ENCODE measurements at places on chromosomes 12 and 14.

- DNase-seq: no peak
Observed at GRCh38 chr12:132352896-132353800, 23.8 kb upstream of the GALNT9 start.

- no peak for DNase-seq
Observed at GRCh38 chr14:49942090-49942489, 49.2 kb downstream of the ARF6 start.

- no peak for DNase-seq
Observed at GRCh38 chr12:90076851-90077319, 368.2 kb upstream of the ATP2B1 start.

- no peak for DNase-seq
Observed at GRCh38 chr12:617304-617915, 45.8 kb downstream of the NINJ2 start.

DNA sequence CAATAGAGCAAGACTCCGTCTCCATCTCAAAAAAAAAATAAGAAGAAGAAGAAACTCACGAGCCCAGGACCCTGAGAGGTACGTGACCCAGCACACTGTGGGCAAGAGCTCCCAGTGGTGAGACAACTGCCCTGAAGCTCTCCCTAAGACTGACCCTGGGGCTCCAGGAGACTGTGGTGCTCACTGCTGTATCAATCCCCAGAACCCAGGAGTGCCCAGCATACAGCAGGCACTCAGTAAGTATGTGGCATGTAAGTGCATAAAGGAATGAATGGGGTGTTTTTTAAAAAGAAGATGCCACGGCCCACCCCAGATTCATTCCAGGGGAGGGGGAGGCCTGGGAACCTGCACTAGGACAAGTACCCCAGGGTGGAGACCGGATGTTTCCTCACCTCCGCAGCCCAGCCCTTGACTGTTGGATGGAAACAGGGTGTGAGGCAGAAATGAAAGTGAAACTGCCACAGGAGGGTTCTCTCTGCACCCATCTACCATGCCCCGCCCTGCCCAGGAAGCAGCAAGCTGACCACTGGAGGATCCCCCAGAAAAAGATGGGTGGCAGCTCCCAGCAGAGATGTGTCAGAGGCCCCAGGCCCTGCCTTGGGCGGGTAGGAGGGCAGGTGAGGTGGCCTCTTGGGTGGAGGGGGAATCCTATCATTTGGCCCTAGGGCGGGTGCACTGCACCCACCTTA, 12.2 kb downstream of the ITPK1 start:
- DNase-seq: peak; percentile 45

GRCh38 chr12:81957631-81958030, 198.5 kb upstream of the PPFIA2 start:
- DNase-seq: no peak

DNA sequence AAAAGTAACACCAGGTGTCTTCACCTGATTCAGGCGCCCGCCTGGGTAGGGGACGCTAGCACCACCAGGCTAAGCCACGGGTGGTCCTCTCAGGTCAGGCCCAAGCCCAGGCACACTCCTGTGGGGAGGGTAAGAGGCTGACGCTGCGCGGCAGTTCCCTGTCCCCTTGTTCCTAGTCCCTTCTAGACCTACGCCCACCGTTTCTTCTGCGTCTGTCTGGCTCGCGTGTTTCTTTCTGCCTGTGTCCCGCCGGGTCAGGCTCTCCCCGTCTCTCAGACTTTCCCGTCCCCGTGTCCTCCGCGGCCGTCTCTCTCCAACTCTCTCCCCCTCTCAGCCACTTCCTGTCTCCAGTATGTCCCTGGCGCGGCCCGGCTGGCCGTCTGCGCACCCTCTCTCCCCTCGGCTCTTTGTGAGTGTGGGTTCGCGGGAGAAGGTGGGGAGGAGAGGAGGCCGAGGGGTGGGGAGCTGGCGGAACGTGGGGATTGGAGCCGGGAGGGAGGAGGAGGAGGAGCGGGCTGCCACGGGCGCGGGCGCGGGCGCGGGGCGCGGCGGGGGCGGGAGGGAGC, 3.1 kb upstream of the TNS2 start:
- peak; percentile 53 for DNase-seq

GRCh38 chr12:57135527-57136326, 7.4 kb downstream of the LRP1 start:
- no peak for DNase-seq

DNA sequence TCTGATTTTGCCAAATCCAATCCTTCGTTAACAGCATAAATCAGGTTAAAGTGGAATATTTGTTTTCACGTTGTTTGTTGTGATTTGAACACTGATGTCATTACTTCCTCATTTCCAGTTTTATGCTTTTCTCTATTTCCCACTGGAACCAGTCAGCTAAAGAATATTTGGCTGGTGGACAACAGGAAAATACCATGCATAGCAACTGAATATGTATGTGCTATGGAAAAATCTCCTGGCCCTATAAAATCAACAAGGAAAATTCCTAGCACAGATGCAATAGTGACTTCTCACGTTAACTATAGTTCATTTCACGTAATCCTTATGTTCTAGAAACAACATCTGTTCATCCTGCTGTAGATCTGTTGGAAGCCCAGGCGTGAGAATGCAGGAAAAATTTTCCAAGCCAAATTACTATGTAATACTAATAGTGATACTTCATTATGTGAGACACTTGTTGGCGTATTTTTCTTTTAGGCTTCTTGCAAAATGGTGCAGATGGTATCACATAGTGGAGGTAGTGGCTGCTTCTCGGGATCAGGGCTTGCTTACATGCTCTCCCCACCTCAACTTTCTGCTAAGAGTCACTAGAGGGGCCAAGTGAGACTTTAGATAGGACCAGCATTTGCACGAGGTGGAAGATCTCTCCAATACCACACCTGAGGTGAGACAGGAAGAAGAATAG, 86.3 kb upstream of the USP44 start:
- no peak for DNase-seq

DNA sequence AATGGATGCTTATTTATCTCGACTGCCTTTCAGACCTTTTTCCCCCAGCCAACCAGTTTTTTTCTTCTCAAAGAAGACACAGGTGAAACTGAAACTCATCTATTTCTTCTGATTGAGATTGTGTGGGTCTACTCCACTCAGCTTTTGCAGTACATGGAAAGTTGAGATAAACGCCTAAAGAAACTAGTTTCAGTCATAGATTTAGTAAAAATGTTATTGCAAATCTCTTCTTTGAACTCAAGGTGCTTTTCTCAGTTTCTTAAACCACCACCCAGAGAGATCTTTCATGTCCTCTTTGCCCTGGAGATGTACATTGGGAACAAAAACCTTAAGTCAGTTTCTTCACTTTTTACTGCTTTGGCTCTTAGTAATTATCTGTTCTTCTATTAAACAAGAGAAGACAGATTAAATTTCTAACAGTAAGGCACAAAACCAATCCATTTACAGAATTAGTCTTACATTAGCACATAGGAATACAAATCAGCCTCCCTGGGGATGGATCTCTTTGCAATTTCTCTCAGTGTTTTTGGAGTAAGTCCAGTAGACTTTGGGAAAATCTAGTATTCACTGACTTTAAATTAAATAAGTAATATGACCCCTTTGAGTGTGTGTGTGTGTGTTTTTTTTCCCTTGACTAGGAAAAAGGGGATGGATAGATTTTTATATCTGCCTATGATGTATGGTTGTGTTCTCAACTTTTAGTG, 11.6 kb downstream of the FBXW8 start:
- DNase-seq: no peak

DNA sequence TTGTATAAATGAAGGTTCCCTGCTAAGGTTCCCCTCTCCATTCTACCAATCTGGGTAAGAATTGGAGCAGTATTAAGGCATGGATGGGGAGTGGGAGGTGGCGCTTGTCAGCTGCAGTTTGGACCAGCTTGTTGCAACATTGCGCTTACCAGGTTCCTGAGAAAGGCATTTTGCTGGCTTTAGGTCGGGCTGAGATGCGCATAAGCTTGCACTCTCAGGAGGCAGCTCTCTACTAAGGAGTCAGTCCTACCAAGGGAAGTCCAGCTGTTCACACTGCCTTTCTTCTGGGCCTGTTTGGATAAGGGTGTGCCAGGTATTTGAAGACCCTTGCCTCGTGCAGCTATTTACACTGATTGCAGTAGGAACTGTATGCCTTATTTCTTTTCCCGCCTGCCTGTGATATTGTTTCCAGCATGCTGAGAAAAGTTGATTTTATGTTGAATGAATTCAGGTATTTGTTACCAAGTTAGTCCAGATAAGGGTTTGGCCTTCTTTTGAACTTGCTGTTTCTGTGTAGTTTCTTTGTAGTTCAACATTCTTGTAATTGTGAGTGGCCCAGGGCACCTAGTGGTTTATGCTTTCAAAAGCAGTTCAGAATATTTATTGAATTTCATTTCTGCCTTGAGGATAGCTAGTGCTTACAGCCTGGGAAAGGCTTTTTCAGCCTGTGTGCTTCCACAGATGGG, 2.6 kb downstream of the MLEC start:
- no peak for DNase-seq

DNA sequence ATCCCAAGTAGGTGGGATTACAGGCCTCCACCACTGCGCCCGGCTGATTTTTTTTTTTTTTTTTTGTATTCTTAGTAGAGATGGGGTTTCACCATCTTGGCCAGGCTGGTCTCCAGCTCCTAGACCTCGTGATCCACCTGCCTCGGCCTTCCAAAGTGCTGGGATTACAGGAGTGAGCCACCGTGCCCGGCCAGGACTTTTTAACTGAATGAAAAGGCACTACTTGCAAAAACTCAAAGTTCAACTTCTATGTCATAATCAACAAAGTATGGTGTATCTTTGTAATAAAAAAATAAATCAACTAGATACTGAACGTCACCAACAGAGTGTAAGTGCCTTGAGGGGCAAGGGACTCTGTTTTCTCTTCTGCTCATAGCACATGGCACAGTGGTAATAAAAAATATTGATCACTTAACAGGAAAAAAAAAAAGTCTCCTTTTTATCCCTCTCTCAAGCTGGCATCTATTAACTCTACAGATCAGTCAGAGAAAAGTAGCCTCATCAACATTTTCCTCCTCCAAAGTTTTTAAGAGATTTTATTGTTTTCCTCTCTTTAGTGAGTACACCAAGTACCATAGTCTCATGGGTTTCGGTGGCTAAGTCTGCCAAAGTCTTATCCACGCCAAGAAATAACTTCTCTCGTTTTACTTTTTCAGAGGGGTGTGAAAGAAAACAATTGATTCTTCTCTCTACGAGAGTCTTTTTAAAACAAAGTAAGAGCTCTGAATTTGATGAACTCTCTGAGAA, 10.6 kb upstream of the FOXN3 start:
- no peak for DNase-seq

- no peak for DNase-seq
Observed at GRCh38 chr14:93317210-93317874, 15.5 kb downstream of the BTBD7 start.

DNA sequence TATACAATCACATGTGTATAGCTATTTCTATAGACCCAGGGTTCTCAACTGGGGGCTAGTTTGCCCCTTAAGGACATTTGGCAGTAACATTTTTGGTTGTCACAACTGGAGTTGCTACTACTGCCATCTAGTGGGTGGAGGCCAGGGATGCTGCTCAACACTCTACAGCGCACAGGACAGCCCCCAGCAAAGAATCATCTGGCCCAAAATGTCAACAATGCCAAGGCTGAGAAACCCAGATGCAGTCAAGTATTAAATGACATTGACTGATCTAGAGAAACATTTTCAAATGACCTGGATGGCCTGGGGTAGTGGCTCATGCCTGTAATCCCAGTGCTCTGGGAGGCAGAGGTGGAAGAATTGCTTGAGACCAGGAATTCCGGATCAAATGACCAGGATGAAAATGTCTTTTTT, 5.8 kb downstream of the WSB2 start:
- DNase-seq: peak; percentile 19

GRCh38 chr12:84056-84455, 17.5 kb downstream of the IQSEC3 start:
- DNase-seq: no peak

DNA sequence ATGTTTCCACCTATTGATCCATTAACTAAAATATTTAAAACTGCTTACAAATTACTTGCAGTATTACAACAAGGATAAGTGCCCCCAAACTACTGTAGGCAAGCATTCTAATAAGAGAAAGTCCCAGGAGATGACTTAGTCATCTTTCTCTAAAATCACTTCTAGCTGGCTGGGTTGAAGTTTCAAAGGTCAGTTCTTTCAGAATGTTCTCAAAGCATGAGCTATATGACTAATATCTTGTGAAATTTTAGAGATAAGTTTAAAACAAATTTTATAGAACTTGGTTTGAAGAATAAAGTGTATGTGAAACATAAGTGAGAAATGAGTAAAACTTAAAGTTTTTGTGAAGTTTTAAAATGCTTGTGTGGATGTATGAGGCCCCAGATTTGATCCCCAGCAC, 24.3 kb upstream of the OR6J1 start:
- DNase-seq: no peak

DNA sequence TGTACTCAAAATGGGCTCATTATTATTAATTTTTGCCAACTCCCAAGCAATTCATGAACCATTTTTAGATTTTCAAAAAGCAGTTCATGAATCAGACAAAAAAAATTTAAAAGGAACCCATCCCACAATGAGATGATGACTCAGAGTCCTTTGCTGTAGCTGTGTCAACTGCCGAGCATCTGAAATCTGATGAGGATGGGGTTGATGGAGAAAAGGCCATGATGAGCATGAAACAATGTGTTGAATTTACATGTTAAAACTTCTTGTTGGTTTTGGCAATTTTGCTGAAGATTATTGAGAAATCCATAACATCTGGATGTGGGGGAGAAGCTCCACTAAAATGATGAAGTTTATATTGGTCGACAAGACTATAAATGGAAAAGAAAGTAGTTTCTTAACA, 378.0 kb downstream of the FOXG1 start:
- DNase-seq: no peak

- no peak for DNase-seq
Observed at GRCh38 chr12:113341535-113341934, 6.6 kb upstream of the SLC8B1 start.

- DNase-seq: no peak
Observed at GRCh38 chr12:88273875-88274274, 131.8 kb downstream of the TMTC3 start.

DNA sequence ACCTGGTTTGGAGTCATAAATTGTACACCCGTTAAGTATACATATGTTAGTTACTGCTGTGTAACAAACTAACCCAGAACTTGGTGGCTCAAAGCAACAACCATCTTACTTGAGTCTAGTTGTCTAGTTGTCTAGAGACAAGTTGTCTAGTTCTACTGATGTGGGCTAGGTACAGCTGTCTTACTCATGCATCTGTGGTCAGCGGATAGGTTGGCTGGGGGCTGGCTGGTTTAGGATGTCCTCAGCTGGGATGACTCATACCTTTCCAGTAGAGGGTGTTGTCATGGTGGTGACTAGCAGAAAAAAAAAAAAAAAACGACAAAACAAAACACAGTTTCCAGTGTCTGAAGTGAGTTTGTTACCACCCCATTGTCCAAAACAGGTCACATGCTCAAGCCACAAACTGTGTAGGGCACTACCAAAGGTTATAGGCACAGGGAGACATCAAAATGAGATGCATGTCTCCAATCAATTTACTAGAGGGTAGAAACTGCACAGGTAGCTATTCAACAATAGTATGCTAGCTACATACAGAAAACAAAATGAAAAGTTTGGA, 680.3 kb downstream of the MED13L start:
- no peak for DNase-seq

DNA sequence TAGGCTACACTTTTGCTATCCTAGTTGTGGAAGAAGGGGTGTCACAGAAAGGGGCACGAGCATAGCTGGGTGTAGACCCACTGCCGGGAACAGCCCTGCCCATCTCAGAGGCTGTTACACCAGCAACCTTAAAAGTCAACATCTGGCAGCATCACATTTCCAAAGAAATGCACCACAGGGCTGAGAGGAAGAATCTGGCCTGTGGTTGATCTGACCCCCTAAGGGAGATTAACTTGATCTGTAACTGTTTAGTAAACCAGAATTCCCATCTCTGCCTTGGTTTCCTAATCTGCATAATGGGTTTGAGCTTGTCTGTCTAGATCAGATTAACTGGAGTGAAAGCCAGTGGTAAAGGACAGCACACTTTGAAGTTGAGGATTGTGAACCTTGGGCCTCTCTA, 1.3 kb downstream of the LRP1-AS start:
- DNase-seq: no peak

Measured in effector CD8-positive, alpha-beta T cell (primary cell).